ENCODE measurements at places on chromosomes 7 and 10.

DNA sequence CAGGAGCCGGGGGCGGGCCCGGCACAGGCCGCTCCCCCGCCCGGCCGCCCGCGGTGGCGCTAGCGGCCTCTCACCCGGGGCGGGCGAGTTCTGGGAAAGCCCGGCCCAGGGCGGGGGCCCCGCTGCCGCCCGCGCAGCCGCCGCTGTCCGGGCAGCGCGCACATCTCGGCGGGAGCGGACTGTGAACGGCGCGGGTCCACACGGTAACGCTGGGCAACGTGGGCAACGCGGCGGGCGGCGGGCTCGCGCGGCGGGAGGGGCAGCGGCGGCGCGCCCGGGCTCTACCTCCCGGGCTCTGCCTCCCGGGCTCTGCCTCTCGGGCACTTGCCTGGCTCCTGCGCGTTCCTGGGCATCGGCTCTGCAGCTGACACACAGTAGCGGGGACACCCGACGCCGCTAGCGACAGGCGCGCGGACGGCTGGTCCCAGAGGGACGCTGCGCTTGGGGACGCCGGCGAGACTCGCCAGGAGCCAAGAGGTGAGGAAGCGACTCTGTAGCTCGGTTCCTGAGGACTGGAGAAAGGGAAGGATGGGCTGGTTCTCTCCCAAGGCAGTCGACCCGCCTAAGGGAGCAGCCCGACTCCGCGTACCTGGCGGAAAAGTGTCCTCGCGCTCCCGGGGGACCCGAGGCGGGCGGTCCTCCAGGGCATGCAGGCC, at the start of gene PLCE1:
Gene PLCE1 (plus strand): TSS at position 150 of the 656 bp plus-strand sequence. CDS start 37,116 bp downstream, outside the sequence.
- no peak for DNase-seq

- DNase-seq: no peak
Observed at GRCh38 chr7:35026150-35026549, 11.1 kb downstream of the DPY19L1 start.

DNA sequence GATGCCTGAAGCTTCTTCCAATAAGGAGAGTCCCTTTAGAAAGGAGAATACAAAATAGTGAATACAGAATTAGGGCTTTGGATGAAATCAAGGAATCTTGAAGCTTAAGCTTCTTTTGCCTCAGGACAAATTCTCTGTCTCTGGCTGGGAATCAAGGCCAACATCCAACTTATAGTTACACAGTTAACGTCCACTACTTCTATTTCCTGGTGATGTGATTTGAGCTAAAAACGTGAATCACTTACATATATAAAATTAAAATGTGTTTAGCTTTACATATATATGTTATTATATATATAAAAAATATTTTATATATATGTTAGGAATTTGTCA, 11.4 kb upstream of the INPP5F start:
- DNase-seq: no peak

DNA sequence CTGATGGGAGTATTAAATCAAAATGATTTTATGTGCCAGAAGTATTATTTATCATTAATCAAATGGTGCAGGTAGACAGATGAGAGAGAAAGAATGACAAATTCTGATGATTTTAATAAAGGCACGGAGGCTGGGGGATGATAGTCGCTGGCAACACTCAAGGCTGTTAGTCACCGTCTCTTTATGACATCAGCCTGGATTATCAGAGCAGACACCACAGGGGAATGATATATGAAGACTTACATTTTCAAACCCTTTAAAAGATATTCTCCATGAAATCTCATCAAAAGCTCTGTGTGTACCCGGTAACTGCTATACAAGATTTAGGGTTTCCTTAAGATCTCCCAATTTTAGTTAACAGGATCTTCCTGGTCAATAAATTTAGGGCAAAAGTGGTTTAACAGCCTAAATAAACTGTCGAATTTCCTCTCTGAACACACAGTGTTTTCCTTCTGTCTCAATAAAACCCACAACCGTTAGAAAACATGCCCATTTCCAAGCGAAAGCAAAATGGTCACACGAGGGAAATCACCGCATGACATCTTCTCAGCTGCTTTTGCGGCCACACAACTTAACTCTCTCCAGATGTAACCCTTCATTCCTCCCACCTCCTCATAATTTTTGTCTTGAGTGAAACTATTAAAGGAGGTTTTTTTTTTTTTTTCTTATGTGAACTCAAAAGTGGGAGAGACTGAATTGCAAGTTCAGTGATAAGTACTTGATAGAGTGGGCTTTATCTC, 133.2 kb upstream of the FAM171A1 start:
- no peak for DNase-seq

DNA sequence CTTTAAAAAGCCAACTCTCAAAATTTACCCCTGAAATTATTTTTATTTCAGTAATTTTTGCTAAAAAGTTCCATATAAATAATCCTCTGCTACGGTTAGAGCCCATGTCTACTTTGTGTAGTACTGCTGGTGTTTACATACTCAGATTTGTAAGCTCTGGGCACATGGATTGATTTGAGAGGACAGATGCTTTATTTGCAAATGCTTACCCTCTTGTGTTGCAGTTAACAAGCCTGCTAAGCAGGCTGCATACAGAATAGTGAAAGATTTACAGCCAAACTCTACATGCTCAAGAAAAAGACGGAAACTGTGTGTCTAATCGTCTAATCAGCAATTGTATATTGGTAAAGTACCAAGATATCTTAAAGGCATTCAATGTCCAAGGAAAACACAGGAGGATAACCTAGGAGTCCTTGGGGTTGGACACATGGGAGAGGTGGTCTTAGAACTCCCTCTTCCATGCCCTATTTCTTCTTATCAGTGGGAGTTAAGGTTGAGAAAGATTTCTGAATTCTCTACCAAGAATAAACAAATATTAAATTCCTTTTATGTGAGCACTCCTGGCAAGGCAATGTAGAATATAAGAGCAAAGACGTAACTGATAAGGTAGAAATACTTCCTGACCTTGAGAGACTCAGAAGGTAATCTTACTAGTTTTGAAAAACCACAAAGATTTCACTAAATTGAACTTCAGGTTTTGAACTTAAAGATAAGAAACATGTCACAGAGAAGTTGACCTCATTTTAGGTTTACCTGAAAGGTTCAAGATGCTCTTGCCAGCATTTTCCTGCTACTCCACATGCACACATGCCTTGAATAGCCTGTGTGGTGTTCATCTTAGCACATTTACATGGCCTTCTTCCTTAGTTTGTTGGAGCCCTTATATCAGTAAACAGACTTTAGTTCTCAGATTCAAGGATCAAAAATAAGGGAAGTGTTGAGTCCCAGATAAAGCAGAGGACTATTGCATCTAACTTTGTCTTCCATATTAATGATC, 1216.5 kb downstream of the SORCS3 start:
- DNase-seq: no peak

DNA sequence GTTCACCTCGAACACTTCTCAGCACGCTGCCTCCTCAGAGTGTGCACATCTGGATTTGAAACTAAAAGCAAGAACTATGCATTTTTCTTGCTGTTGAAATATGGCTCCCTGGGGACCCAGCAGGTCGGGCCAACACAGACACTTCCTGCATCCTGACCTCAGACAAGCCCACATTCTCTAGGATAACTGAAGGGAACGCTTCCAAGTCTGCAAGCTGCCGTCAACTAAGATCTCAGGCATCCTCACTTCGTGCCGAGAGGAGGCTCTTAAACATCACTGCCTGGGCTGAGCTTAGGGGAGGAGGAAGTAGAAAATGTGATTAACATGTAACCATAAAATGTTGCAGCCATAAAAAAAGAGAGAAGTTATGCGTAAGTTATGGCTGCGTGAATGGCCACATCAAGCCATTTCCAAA, 65.5 kb downstream of the PYROXD2 start:
- peak; percentile 7 for DNase-seq

DNA sequence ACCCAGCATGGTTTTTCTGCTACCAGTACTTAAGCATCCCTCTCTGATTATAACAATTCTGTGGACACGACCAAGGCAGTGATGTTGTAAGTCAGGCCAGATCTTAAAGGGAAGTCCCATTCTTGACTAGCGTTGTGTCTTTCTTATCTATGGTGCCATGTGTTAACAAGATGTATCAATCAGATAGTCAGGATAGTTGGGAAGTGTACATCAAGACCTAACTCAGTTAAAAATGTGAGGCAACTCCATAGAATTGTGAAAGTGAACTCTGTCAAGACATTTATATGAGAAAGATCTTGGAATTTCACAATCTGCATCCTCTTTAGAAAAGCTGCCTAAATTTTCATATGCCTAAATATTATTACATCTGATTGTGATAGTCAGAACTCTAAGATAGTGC, 341.7 kb upstream of the SEMA3D start:
- no peak for DNase-seq

DNA sequence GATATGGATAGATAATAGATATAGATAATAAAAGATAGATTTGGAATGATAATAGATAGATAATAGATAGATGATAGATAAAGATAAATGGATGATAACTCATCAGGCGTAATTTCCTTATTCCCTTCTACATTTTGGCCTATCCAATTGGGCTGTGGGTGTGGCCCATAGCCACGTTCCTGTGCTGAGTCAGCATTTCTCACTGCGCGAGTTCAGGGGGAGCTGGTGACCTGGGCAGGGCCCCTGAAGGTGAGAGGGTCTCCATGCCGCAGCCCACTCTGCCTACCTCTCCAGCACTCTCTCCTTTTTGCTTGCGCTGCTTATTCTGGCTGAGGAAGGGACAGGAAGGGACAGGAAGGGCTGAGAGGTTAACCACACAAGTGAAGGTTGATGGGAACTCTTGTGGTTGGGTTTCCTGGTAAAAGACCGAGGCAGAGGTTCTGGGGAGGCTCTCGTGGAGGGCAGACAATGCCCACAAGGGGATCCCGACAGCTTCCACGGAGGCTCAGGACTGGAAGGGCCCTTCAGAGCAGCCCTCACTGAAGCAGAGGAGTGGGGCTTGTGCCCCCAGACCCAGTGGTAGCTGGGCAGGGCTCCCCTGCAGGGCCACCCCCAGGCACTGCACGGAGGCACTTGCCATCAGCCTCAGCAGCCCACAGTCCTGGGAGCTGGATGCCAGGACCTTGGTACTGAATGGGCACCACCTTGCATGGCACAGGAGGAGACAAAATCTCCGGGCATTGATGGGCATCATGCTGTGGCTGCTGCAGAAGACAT, 247.3 kb upstream of the PITRM1 start:
- DNase-seq: no peak

- no peak for DNase-seq
Observed at GRCh38 chr7:101124376-101125056, 2.4 kb upstream of the SERPINE1 start.

GRCh38 chr10:48759113-48759901, 74.6 kb downstream of the WDFY4 start:
- DNase-seq: no peak

DNA sequence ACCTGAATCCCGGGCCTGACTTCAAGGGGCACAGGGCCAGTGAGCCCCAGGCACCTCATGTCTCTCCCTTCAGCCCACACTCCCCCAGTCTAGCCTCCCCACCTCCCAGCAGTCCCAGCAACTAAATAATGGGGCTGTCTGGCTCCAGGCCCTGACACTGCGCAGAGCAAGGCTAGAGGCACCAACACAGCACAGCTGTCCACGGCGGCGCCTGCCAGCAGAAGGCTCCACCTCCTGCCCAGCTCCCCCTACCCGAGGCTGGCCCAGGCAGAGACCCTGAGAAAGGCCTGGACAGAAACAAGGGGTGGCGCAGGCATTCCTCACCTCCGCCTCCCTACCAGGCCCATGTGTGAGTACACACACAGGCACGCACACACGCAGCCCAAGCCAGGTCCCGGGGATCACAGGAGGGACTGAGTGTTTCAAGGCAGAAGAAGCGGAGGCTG, 6.1 kb downstream of the KCNH2 start:
- DNase-seq: no peak

GRCh38 chr7:400901-401485, 111.0 kb downstream of the FOXL3 start:
- DNase-seq: no peak

GRCh38 chr10:96656839-96657238, 63.5 kb downstream of the PIK3AP1 start:
- peak; percentile 32 for DNase-seq

GRCh38 chr10:7937315-7937945, 117.1 kb upstream of the GATA3 start:
- DNase-seq: no peak

- no peak for DNase-seq
Observed at GRCh38 chr10:63561341-63561740, 40.1 kb downstream of the REEP3 start.

- no peak for DNase-seq
Observed at GRCh38 chr10:106181501-106181900, 983.0 kb downstream of the SORCS1 start.

All from CD4-positive, alpha-beta T cell treated with Interferon gamma for 1 hour (primary cell).